ENCODE measurements at places on chromosomes 1 and 21.

DNA sequence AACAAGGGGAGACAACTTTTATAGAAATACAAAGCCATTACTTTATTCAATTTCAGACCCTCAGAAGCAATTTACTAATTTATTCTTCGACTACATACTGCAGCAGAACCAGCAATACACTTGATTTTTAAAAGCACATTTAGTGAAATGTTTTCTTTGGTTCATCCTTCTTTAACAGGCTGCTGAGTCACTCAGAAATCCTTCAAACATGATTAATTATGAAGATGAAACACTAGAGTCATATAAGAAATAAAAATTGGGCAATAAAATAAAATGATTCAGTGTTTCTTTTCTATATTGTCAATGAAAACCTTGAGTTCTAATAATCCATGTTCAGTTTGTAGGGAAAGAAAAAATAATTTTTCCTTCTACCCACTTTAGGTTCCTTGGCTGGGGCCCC, 47.0 kb downstream of the CHML start:
- no peak for DNase-seq

DNA sequence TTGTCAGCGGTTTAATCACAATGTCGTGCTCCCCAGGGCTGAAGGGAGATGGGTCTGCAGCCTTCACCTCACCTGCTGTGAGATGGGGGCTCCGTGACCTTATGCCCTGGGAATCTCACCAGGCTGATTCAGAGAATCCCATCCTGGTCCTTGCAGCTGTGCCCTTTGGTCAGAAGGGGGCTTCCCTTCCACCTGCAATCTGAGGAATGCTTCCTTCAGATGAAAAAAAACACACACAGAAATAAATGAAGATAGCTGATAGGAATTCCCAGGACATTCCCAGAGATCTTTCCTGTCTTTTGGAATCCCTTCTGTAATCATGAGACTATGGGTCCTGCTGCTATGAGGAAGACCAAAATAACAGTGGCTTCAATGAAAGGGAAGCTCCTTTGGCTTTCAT, 127.0 kb upstream of the VAMP3 start:
- DNase-seq, result no peak

DNA sequence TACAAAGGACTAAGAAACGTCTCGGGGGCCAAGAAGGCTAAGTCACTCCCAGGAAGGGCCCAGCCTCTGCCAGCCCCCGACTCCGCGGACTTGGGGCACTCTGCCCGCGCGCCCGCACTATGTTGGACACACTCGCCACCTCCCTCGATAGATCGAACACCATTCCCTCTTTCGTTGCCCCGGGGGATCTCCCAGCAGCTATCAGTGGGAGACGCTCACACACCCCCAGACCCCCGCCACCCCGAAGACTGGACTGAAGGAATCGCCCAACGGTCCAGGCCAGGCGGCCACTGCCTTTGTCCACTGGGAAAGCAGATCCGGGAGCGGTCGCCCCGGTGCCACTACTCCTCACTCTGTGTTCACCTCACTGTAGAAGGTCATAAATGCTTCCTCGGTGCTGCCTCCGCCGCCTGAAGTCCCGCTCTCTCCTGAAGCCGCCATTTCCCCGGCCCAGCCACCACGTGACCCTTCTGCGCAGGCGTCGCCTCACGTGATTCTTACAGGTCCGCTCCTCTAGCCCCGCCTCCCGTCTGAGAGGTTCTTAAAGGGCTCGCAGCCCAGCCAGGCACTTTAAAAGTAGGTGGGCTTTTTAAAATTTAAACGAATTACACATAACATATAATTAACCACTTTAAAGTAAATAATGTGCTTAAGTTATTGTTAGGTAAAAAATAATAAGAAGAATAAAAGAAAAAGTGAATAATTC, at the start of gene DNAJC8:
TSS of gene DNAJC8 (minus strand) at position 472 of the 706 bp plus-strand sequence. CDS start at position 441, 31 bp downstream.
- peak; percentile 92 for DNase-seq

DNA sequence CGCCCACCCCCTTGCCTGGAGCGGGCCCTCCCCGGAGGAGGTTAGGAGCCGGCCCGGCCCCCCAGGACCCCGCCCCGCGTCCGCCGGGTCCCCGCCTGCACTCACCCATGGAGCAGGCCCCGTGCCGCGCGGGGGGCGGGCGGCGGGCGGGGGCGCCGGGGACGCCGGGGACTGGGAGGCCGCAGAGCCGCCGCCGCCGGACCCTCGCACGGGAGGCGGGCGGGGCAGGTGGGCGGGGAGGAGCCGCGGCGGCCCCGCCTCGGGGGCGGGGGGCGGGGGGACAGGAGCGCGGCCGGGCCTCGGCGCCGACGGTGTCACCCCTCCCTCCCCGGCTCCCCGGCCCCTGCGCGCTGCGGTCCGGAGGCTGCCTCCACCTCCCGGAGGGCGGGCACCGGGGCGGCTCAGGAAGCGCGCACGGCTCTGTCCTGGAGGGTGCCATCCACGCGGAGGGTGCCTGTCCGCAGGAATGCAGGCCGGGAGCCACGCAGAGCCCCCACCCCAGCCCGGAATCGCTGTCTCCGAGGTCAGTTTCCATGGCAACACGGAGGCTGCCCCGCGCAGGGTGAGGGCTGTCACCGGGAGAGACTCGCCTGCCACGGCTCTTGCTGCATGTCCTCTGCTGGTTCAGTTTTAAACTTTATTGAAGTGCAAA, 5.9 kb upstream of the PLEKHG5 start:
- peak; percentile 33 for DNase-seq

GRCh38 chr21:26800001-26800400, 45.2 kb downstream of the ADAMTS1 start:
- DNase-seq, result no peak

- no peak for DNase-seq
These were observed 25.7 kb downstream of the HTR6 start for GRCh38 chr1:19690342-19690741.

Measured in T follicular helper cell (primary cell).